ENCODE measurements at places on chromosomes 5 and 9.

- DNase-seq: no peak
Measured at GRCh38 chr9:136769710-136770191, 5.4 kb upstream of the LCN15 start.

- no peak for DNase-seq
Measured at GRCh38 chr9:115591584-115591984, 473.6 kb upstream of the TNC start.

GRCh38 chr9:88974641-88975040 lies 16.6 kb upstream of the S1PR3 start:
- DNase-seq: no peak

- no peak for DNase-seq
Measured at GRCh38 chr9:14312719-14313377, 1.1 kb downstream of the NFIB start.

DNA sequence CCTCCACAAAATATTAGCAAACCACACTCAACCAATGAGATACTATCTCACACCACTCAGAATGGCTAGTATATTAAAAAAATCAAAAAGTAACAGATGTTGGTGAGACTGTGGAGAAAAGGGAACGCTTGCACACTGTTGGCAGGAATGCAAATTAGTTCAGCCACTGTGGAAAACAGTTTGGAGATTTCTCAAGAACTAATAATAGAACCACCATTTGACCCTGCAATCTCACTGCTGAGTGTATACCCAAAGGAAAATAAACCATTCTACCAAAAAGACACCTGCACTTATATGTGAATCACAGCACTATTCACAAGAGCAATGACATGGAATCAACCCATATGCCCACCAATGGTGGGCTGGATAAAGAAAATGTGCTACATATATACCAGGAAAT lies 393.5 kb downstream of the PDE4D start:
- no peak for DNase-seq

GRCh38 chr9:104872656-104873488 lies 55.1 kb downstream of the ABCA1 start:
- DNase-seq: no peak

- DNase-seq: no peak
Measured at GRCh38 chr5:133370036-133370831, 242.1 kb downstream of the FSTL4 start.

DNA sequence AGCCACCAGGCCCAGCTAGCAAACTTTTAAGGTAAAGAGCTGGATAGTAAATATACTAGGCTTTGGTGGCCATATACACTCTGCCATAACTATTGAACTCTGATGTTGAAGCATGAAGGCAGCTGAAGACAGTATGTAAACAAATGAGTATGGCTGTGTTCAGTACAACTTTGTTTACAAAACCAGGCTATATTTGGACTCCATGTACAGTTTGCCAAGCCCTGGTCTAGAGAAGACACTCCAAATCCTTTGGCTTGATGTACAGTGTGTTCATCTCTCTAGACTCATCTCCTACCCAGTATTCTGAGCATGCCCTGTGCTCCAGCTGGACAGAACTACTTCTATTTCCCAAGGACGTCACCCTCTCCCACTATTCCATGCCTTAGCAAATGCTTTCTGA lies 54.3 kb upstream of the MEGF10 start:
- no peak for DNase-seq

DNA sequence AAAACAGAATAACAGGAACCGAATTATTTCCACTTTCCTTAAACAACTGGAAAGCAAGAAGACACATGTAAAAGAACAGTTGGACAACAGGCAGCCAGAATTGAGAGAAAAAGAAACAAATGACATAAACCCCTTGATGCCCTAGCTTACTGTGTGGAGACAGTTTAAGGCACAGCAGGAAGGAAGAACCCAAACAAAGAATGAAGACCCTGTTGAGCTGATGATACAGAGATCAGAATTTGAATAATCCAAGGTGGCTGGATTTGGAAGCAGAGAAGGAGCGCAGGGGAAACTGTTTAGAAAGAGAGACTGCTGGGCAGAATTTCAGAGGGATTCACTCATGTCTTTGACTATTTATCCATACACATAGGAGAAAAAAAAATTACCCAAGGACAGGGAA lies 316.3 kb upstream of the POU5F2 start:
- DNase-seq: no peak

DNA sequence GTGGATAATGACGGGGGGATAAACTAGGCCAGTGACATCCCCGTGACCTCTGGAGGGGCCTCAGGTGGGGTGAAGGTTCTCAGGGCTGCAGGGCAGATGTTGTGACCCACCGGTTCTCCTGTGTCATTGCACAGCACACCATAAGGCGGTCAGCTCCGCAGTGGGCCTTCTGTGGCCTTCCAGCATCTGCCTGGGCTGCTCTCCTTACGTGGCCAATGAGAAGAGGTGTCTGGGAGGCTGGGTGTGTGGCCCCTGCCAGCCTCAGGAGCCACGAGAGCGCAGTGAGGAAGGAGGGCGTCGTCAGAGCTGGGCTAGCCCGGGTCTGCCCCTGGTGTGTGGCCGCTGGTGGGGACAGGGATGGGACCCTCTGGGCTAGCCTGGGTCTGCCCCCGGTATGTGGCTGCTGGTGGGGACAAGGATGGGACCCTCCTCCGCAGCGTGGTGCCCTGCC lies 48.7 kb downstream of the COL5A1 start:
- DNase-seq: no peak

DNA sequence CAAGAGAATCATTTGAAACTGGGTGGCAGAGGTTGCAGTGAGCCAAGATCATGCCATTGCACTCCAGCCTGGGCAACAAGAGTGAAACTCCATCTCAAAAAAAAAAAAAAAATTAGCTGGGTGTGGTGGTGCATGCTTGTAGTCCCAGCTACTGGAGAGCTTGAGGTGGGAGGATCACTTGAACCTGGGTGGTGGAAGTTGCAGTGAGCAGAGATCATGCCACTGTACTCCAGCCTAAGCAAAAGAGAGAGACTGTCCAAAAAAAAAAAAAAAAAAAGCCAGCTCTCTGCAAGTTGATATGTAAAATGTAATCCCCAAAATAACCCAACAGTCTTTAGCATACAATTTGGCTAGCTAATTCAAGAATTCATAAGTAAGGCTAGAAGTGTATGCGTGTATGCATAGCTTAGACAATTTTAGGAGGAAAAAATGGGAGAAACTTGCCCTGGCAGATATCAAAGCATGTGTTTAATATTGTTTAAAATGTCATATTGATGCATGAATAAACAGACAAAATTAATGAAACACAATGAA lies 36.3 kb downstream of the C5orf22 start:
- DNase-seq: no peak

- no peak for DNase-seq
Measured at GRCh38 chr5:76960004-76960625, 7.3 kb downstream of the CRHBP start.

DNA sequence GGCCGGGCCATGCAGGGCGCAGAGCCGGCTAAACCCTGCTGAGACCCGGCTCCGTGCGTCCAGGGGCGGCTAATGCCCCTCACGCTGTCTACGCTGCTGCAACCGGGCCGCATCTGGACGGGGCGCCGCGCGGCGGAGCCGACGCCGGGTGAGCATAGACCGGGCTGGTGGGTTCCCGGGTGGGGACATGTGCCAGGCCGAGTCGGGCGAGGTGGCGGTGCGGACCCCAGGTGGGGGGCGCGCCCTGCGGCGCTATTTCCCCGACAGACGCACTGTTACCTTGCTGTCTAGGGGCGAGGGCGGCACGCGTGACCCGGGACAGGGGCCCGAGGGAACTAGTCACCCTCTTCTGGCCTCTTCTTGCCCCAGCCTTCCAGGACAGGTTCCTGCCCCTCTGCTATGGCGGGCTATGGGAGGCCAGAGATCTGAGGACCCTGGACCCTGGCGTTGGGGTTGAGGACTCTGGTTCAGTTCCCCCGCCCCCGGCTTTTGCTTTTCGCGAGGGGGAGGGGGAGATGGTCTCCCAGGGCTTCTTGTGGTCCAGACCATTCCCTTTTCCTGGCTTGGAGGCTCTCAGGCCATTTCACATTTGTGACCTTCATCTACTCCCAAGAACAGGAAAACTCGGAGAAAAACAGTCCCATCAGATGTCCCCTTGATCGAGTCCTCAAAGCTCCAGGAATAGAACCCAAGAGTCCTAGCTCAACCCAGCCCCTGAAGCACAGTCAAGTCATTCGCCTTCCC lies 536 bp downstream of the SLC27A4 start:
- peak; percentile 14 for DNase-seq

DNA sequence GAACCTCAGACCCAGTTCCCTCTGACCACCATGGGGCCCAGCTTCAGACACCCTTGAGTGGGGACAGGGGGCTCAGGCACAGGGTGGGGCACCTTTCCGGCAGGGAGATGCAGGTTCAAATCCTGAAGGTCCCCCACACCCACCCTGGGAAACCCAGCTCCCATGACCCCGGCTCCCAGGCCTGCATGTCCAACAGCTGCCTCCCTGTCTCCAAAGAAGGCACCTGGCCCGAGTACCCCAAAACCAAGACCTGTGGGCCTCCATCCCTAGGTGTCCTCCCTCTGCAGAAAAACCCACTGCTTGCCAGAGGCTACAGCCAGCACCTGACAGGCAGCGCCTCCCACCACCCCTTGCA lies 38.5 kb downstream of the VAV2 start:
- DNase-seq: no peak

- no peak for DNase-seq
Measured at GRCh38 chr9:101311758-101312420, 72.9 kb downstream of the BAAT start.

GRCh38 chr5:115809946-115810345 lies 6.5 kb downstream of the CDO1 start:
- DNase-seq: no peak

DNA sequence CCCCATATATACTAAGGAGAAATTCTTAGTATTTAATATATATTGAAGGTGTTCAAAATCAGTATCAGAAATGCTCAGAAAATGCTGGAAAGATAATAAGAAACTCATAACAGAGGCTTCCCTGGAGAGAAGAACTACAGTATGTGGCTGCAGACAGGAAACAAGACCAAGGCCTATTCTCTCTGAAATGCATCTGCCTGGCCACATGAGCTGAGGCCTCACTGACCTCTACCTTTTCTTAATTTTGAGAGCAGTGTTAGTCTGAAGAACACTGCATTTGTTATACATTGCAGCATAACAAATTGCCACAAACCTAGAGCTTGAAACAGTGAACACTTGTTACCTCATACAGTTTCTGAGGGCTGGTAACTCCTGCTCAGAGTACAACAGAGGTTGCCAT lies 133.4 kb upstream of the SPEF2 start:
- DNase-seq: no peak

DNA sequence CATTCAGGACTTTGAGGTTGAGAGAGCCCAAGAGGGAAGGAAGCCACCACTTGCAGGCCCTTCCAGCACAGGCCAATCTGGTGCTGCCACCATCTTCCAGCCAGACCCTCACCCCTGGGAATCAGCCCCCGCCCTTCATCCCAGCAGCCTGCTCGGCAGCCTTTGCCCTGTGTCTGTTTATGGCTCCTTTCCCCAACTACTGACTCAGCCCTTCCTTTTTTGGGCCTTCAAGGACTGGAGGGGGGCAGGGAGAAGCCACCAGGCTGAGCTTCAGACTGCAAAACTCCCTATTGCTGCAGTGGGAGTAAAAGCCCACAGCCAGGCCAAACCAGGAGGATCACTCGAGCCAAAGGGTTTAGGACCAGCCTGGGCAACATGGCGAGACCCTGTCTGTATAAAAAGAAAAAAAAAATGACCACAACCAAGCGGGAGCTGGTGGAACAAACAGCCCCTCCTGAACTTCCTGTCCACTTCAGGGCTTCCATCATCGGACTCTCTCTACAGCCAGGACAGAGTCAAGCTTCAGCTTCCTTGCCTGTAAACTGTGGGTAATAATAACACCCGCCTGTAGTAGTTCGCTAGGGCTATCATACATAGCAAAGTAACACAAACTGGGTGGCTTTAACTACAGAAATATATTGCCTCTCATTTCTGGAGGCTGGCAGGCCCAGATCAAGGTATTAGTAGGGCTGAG lies 85.9 kb upstream of the IL17B start:
- no peak for DNase-seq

- no peak for DNase-seq
Measured at GRCh38 chr9:18111146-18111545, 362.8 kb upstream of the ADAMTSL1 start.

DNA sequence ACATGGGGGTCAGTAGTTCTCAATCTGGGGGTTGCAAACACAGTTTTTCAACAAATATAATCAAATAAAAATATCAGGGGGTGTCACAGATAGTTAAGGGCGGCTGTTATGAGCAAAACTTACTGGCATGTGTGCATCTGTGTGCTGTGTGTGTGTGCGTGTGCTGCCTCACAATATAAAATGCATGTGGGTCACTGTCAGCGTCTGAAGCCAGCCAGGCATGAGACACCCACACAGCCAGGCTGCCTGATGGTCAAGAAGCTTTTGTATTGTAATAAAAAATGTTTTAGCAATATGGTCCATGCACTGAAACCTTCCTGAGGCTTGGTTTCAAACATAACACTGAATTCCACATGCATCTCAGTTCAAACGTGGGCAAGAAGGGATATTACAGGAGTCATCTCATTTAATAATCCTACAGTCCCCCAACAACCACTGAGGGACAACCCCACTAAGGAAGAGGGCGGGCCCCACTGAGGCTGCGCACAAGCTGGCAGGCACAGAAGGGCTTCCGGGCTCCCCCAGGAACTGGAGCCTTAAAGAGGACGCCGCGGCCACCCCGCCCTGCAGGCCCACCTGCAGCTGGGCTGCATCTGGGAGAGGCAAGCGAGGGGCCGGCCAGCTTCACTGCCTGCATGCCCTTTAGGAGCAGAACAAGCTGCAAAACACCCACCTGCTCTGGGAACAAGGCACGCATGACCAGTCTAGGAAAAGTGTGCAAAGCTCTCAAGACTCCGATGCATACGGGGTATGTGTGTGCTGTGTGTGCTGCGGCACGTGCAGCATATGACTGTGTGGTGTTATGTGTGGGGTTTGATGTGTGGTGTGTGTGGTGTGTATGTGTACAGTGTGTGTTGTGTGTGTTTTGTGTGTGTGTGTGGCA lies 14.1 kb downstream of the SEMA4D start:
- DNase-seq: peak; percentile 40

DNA sequence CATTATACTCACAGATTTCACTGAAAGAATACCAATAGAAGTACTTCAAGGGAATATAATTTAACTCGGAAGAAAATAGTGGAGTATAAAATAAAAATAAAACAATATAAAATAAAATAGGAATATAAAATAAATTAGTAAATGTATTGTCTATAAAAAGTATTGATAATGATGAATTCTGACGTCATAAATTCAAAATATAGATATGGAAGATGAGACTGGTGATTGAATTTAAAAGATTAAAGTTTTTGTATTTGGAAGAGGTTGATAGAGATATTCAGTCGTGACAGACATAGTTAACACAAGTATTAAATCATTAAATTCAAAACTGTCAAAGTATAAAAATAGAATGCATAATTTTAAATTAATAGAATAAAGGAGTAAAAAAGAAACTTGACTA lies 964.9 kb upstream of the C9orf72 start:
- no peak for DNase-seq
